ENCODE measurements at places on chromosomes 6 and 20.

DNA sequence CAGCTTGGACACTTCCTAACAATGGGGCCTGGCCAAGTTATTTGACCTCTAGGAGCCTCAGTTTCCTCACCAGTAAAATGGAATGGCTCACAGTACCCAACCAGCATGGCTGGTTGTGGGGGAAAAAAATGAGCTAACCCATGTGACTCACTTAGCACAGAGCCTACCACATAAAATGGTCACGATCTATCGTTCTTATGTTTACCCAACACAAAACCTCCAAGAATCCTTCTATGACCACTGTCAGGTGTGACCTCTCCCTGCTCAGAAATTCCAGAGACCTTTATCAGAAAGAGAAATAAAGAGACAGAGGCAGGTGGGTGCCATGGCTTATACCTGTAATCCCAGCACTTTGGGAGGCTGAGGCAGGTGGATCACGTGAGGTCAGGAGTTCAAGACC, 39.4 kb downstream of the BPIFB1 start:
- DNase-seq, result no peak

DNA sequence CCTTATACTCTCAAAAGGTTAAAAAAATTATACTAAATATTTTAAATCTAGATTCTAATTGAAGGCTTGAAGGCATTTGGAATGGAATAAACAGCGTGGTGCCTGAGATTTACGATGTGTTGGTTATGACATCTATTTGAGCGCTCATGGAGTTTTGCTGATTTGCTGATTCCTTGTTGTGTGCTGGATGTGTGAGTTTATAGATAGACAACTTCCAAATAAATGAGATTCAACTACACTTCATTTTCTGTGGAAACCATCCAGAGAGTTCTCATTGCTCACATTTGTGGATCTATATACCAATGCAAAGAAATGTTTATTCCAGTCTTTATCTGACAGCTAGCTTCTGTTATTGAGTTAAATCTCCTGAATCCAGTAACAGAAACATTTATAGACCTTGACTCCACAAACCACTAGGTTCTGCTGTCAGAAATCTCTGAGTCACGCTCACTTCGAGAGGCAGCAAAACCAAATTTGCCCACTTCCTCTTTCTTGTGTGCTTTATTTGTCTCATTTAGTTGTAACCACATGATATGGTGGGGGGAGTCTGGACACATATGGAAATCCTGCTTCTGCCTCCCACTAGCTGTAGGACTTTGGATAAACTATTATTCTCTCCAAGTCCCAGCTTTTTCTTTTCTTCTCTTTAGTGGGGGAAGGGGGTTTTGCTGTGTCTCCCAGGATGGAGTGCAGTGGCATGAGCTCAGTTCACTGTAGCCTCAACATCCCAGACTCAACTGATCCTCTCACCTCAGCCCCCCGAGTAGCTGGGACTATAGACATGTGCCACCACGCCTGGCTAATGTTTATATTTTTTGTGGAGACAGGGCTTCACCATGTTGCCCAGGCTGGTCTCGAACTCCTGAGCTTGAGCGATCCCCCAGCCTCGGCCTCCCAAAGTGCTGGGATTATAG, 54.5 kb downstream of the IPCEF1 start:
- no peak for DNase-seq

- DNase-seq, result peak; percentile 29
Measured at GRCh38 chr20:50285376-50286173, 94.9 kb downstream of the CEBPB start.

- no peak for DNase-seq
Measured at GRCh38 chr6:87561017-87561416, 28.8 kb downstream of the RARS2 start.

DNA sequence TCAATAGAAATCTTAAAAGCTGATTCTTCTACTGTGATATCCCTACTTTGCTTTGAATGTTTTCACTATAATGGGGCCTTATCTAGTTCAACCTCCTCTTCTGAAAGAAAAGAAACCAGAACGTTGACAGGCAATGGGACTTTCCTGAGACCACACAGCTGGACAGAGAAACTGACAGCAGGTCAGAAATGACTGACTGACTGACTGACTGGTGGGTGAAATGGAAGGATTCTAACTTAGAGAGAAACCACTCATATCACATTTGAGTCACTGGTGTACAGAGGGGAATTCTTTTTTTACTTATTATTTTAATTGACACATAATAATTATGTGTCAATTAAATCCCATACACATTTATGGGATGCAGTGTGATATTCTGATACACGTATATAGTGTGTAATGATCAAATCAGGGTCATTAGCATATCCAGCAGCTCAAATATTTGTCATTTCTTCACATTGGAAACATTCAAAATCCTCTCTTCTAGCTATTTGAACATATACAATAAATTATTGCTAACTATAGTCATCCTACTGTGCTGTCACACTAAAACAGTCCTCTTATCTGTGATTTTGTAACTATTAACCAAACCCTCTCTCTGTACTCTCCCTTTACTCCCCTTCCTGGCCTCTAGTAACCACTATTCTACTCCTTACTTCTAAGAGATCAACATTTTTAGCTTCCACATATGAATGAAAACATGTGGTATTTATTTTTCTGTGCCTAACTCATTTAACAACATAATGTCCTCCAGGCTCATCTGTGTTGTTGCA, 64.8 kb upstream of the NRSN1 start:
- DNase-seq, result no peak

DNA sequence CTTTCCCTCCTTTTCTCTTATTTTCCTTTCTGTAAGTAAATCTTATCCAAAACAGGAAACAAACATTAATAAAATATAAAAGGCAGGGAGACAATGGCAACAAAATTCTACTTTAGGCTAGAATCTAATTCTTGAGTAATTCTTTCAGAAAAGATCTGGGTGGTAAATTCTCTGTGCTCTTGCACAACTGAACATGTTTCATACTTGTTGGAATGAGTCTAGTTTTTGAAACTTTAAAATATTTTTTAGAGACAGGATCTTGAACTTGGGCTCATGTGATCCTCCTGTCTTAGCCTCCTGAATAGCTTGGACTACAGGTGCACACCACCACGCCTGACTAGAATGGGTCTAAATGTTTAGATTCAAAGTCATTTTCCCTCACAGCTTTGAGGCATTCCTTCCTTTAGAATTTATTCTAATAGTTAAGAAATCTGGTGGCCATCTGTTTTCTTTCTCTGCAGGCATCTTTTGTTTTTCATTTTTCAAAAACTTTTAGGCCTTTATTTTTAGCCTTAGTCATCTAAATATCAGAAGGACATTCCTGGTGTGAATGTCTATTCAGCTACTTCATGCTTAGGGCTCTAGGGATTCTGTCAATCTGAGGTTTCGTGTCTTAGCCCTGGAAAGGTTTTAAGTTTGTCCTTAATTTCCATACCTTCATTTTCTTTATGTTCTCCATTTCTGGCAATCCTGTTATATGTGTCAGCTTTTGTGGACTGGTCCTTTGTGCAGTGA, 76.5 kb downstream of the CDKAL1 start:
- DNase-seq, result no peak

- DNase-seq, result no peak
Measured at GRCh38 chr6:167093922-167094432, 28.9 kb upstream of the CCR6 start.

GRCh38 chr6:129875610-129876520, 14.8 kb upstream of the TMEM244 start:
- no peak for DNase-seq

DNA sequence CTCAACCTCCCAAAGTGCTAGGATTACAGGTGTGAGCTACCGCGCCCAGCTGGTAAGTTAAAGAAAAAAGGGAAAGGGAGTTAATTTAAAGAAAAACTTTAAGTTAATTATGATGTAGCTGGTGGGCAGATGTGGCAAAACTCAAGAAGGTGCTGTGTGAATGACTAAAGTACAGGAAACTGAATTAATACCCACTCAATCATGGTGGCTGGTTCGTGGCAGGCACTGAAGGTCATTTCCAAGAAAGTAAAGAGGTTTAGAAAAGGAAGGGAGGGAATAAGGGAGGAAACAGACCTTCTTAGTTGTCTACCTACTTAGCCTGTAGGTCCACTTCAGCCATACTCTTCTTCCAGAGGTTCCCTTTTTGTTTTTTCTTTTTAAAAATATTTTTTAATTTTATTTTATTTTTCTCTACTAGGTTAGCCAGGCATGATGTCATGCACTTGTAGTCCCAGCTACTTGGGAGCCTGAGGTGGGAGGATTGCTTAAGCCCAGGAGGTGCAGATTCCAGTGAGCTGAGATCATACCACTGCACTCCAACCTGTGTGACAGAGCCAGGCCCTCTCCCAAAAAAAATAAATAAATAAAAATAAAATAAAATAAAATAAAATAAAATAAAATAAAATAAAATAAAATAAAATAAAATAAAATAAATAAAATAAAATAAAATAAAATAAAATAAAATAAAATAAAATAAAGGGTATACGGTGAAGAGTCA, 11.9 kb upstream of the TGM3 start:
- no peak for DNase-seq

DNA sequence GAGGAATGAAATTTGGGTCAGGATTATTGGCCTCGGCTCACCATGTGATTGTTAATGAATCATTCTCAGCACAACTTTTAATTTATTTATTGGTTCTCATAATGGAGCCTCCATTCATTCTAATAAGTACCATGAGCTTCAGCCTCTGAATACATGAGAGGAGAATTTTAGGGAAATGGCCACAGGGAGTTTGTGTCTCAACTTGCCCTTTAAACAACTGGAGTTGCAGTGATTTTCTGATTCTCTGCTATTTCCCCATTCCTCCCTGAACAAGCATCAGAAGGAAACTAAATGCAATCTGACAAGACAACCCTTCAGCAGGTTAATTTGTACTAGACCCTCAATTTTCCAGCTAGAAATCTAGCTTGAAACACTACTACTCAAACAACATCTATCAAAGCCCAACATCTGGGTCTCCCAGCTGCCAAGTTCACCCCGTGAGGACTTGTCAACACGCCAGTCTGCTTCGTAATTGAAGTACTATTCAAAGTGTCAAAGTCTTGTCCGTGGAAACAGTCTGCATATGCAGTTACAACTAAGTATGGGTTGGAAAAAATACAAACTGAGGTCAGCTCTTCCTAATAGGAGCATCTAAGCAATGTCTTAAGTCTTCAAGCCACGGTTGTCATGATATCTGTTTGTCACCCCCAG, 235.4 kb downstream of the CDH4 start:
- DNase-seq, result no peak

DNA sequence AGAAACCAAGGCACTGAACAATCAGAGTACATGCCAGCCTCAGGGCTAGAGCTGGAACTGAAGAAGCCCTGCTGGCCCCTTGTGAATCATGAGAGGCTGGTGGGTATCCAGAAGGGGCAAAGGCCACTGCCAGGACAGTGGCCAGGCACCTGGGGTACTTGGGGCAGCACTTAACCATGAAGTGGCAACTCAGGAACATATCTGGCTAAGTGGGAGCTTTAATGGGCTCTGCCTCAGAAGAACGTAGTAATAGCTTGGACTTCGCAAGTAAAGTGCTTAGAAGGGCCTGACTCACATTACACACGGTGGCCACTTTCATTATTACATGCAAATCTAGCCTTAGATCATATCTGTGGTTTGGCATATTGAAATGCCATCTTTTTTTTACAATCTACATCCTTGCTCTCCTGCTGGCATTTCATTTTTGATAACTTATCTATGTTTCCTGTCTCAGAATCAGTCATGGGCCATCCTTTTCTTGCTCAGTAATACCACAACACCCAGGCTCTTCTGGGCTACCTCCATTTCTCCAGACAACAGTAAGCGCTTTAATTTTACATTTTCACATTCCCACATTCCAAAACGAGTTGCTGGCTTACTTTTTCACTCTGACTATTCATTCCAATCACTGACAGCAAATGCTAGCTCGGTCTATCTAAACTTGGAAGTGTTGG, 21.6 kb downstream of the NAPB start:
- DNase-seq, result no peak

- DNase-seq, result peak; percentile 93
Measured at GRCh38 chr20:407133-407952, 756 bp upstream of the RBCK1 start.

DNA sequence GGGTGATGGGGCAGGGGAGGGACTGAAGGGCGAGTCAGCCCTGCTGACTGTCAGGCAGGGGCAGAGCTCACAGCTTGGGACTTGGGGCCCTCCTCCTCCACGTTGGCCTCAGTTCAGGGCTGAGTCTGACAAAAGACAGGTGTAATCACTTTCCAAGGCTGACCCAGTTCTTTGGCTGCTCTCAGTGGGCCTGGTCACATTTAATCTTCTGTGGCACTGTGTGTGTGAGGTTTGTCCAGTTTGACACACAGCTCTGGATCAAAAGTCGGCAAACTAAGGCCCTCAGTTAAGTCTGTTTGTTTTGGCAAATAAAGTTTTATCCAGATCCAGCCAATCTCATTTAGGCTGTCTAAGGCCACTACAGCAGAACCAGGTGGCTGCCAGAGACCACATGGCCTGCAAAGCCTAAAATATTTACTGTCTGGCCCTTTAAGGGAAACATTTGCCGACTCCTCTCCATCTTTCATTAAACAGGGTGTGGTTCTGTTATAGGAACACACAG, 5.1 kb upstream of the MAP1LC3A start:
- DNase-seq, result no peak

GRCh38 chr6:87139236-87139635, 16.1 kb upstream of the ZNF292 start:
- peak; percentile 56 for DNase-seq

GRCh38 chr20:20216941-20217340, 151.0 kb upstream of the INSM1 start:
- DNase-seq, result no peak

GRCh38 chr6:49430866-49431265, 32.2 kb downstream of the MMUT start:
- DNase-seq, result no peak

- no peak for DNase-seq
Measured at GRCh38 chr20:54105653-54106052, 35.3 kb upstream of the BCAS1 start.

GRCh38 chr6:154247119-154247861, 109.3 kb downstream of the IPCEF1 start:
- DNase-seq, result no peak

DNA sequence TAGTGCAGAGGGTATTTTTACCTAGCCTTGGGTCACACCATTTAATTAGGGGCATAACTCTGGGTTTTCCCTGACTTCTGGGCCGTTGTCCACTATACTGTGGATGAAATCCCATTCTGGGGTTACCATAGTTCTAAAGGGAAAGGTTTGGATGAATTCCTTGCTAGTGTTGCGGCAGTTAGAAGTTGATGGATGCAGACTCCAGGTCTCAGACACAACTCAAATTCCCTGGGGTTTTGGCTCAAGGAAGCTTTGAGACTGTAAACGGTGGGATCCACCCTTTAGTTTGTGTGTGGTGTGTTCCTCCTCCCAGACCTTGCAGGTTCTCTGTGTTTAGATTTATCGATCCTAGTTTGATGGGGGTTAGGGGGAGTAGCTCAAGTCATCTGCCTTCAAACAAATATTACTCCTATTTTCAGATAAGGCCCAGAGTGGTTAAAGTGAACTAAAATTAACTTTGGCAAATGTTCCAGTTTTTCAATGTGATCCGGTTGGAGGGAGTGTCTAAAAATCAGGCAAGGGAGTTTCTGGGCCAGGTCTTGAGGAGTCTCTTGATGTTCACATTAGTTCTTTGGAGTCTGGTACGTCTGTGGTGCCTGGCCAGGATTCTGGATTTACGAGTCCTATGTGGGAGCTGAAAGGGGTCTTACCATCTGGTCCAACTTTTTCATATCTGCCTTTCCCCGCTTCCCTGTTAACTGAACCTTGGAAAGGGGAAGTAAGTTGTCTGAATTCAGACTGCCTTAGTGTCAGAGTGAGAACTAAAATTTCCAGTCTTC, 1.5 kb downstream of the RALY start:
- DNase-seq, result no peak

Data from HEK293T (cell line).